Occipital lobe (tissue), 3 donors: ENCODE measurements at places on chromosomes 12 and 14. TPM values are rescaled to one million over a fixed set of nuclear protein-coding genes. Genes with fewer than 3 reads are reported as not detected.

The ADSS1 gene
- 4.8 TPM for total RNA-seq

- no peak for DNase-seq
Observed at GRCh38 chr12:104357421-104357952, 53.9 kb downstream of the EID3 start.

DNA sequence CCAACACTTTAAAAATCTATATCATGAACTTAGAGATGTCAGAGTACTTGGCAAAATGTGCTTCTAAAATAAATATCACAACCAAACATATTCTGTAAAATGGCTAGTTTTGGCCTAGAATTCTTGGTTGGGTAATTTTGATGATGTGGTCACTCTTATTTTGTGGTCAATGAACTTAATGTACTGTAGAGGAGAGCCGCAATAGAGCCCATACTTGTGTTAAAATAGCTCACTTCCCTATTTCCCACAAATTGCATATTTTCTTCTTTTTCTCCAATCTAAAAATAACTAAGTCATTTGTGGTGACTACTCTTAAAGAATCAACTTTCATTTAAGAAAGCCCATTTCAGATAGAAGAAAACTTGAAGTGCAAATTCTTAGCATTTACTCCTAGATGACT lies 619.4 kb downstream of the CCER1 start:
- no peak for DNase-seq

The CLIP1 gene
- total RNA-seq = 73.5 TPM

The TTC9 gene
- 22.9 TPM for total RNA-seq

The BHLHE41 gene
- total RNA-seq = 1.1 TPM

GRCh38 chr12:66156654-66157053 lies 13.1 kb downstream of the TMBIM4 start:
- no peak for DNase-seq

- no peak for DNase-seq
Observed at GRCh38 chr12:76669981-76670380, 93.9 kb upstream of the ZDHHC17 start.

The DTX1 gene
- total RNA-seq = 16.2 TPM

The TMEM233 gene
- total RNA-seq = not detected

The PTHLH gene
- total RNA-seq = not detected

- DNase-seq = no peak
Observed at GRCh38 chr12:27052742-27053141, 29.6 kb downstream of the C12orf71 start.

The OTOGL gene
- 0.62 TPM for total RNA-seq

The TGFB3 gene
- total RNA-seq = 33.2 TPM

- no peak for DNase-seq
Observed at GRCh38 chr12:116773276-116773731, 35.2 kb downstream of the RNFT2 start.

- no peak for DNase-seq
Observed at GRCh38 chr12:62879691-62880090, 55.3 kb downstream of the PPM1H start.

- no peak for DNase-seq
Observed at GRCh38 chr12:116990329-116990728, 79.6 kb downstream of the FBXW8 start.

The PGF gene
- total RNA-seq = 2.0 TPM

The KMT2D gene
- 17.6 TPM for total RNA-seq

The ANKRD13A gene
- total RNA-seq = 20.6 TPM

DNA sequence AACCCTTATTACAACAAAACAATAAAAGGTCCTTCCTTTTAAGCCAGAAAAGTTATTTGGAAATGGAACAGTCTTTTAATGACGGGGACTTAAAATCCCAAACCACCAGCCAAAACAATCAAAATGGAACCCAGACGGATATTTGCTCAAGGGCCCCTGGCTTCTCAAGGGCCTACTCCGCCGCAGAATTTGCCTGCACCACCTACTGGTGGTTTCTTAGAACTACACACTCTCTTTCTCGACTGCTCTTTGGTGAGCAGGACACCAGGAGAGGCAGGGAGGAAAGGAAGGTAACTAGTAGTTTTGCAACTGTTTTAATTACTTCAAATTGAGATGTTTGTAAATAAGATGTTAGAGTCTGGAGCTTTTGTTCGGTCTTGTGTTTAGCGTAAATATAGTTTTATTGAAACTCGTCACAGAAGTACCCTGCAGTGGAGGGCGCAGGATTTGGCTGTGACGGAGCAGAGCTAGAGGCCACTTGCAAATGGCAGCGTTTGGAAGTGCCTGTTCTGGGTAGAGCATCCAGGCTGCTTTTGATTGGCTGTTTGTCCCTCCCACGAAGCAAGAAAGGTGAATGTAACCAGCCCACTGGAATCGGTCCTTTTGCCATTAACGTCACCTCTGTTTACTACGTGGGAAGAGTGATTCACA lies 238.5 kb downstream of the CACNA1C start:
- DNase-seq = no peak

- DNase-seq = no peak
Observed at GRCh38 chr12:52186118-52186840, 5.5 kb downstream of the KRT80 start.

The ACSM4 gene
- not detected for total RNA-seq

The CARMIL3 gene
- total RNA-seq = 24.2 TPM

GRCh38 chr14:102019006-102019540 lies 54.7 kb downstream of the DYNC1H1 start:
- peak; percentile 58 for DNase-seq

- DNase-seq = no peak
Observed at GRCh38 chr12:96720363-96720705, 186.7 kb upstream of the NEDD1 start.

GRCh38 chr12:96985515-96986362 lies 78.7 kb downstream of the NEDD1 start:
- no peak for DNase-seq

The SYCP3 gene
- 0.47 TPM for total RNA-seq

The IKZF4 gene
- 5.5 TPM for total RNA-seq

DNA sequence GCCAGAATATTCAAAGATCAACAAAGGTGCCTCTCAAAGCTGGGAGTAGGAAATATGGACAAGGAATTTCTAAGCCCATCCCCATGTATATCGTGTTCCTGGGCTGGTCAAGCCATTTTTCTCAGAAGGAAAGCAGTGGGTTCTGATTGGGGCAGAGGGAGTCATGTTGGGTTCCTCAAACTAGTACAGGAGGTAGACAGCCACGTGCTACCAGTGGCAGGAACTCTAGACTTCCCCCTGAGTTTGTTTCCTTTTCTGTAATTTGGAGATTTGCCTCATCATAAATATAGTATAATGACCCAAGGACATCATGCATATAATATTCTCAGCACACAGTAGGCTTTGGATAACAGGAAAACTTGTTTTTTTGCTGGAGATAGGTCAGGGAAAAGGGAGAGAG lies 16.4 kb upstream of the PLEKHH1 start:
- no peak for DNase-seq

GRCh38 chr12:115163710-115164109 lies 479.7 kb upstream of the TBX3 start:
- DNase-seq = no peak

DNA sequence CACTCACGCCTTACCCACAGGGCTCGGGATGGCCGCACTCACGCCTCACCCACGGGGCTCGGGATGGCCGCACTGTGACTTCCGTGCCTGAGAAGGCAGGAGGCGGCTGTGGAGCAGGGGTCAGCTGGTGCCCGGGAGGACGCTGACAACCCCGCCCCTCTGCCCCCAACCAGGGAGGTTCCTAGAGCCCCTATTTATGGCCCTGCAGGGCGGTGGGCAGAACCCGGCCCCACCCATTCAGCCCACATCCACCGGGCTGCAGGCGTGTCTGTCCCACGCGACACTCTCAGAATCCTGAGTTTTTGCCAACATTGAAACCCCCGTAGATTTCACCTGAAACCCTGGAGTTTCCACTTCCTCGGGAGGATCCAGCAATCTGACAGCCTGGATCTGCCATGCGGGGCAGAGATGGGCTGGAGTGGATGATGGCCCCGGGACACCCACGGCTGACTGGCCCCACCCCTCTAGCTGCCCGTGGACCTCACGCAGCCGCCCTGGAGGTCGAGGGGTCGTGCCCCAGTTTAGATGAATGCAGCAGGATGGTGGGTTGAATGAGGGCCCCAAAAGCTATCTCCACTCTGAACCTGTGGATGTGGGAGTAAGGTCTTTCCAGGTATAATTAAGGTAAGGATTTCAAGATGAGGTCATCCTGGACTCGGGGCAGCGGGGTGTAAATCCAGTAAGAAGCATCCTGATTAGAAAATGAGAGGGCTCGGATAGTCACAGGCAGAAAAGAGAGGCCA lies 20.4 kb downstream of the GALNT9 start:
- no peak for DNase-seq

- no peak for DNase-seq
Observed at GRCh38 chr12:14452336-14452735, 86.9 kb downstream of the ATF7IP start.

DNA sequence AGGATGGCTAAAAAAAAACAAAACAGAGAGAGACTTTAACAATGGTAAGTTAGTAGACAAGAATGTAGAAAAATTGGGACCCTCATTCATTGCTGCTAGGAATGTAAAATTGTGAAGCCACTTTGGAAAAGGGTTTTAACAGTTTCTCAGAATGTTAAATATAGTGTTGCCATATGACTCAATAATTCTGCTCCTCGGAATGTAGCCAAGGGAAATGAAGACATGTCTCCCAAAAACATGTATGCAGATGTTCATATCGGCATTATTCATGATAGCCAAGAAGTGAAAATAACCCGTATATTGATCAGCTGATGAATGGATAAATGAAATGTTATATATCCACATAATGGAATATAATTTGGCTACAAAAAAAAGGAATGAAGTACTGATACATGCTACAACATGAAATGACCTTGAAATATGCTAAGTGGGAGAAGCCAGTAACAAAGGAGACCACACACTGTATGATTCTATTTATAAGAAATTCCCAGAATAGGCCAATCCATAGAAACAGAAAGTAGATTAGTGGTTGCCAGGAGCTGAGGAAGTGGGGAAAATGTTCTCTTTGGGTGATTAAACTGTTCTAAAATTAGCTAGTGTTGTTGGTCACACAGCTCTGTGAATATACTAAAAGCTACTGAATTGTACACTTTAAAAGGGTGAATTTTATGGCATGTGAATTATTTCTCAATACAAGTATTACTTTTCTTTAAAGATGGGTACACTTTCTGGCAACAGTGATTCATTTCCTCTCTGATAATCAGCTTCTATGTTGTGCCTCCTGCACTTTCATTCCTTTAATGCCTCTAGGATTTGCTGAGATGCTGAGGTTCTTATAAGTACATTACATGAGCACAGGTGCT lies 132.5 kb downstream of the DAAM1 start:
- no peak for DNase-seq

DNA sequence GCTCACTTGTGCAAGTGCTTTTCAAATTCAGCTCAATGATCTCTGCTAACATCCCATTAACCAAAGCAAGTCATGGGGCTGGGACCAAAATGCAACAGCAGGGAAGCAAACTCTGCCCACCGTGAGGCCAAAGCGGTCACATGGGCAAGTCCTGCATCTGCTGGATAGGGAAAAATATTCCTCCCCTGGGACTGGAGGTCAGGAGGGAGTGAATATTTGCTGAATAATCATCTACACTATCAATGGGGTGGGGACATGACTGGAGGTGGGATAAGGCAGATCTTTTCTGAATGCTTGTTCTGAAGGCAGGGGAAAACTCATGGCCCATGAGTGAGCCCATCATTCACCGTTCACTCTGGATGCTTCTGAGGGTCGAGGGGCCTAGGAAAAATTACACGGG lies 45.1 kb upstream of the VRK1 start:
- DNase-seq = no peak

DNA sequence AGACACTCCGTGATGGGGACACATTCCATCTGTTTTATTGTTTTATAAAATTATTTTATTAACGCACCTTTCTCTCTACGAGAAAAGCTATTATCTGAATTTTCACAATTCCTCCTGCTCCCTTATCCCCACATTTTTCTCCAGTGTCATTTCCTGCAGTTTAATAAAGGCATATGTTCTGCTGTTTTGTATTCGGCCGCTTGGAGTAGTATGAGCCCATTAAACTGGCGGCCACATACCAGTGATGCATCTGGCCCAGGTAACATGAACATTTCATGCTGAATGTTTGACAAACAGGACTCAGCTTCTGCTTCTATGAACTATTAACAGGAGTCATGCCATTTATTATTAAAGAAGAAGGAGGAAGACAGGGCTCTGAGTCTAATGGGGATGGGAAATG lies 511.0 kb downstream of the TMEM121 start:
- DNase-seq = no peak

GRCh38 chr14:85247071-85247470 lies 282.9 kb upstream of the FLRT2 start:
- DNase-seq = no peak

The FAIM2 gene
- 22.3 TPM for total RNA-seq

DNA sequence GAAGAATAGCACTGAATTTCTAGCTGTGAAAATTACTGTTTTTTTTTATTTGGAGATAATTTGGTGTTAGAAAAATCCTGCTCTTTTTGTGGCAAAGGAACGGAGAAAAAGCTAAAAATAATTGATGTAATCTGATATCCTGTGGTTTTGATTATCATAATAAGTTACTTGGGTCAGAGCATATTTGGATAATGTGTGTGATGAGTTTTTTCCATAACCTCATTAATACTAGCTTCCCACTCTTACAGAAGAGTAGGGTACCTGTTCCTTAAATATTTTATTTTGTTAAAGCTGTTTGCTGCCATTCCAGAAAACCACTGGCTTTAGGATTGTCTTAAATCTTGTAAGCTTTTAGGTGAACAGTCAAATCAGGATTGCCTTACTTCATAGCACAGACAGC lies 4.7 kb downstream of the PSMC6 start:
- no peak for DNase-seq

DNA sequence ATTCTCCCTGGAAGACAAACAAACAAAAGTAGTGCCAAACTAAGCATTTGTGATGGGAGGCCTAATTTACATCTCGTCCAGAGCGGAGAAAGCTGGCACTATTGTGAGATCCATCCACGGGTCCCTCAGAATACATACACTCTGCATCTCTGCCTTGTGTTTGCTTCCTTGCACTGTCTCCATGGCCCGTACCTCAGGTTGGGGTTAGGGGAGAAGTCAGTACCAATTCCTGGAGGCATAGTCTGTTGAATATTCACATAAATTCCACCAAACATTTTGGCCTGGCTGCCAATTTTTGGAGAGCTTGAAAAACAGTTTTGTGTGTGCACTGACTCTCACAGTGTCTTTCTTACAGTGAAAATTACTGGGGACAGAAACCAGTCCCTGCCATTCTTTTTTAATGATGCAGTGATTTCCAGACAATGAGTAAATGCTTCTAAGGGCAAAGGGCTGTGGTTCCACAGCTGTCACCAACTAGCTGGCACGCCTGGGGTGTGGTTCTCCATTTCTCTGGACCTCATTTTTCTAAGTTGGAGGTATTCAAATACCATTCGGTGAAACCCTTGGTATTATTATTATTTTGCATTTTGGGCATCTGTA lies 119.7 kb upstream of the HIF1A start:
- no peak for DNase-seq

- no peak for DNase-seq
Observed at GRCh38 chr12:28313631-28314030, 123.4 kb downstream of the CCDC91 start.

GRCh38 chr12:104374806-104375205 lies 71.3 kb downstream of the EID3 start:
- no peak for DNase-seq
